ENCODE measurements at places on chromosomes 2 and 18.

GRCh38 chr2:213086050-213086449, 65.4 kb downstream of the IKZF2 start:
- no peak for DNase-seq

DNA sequence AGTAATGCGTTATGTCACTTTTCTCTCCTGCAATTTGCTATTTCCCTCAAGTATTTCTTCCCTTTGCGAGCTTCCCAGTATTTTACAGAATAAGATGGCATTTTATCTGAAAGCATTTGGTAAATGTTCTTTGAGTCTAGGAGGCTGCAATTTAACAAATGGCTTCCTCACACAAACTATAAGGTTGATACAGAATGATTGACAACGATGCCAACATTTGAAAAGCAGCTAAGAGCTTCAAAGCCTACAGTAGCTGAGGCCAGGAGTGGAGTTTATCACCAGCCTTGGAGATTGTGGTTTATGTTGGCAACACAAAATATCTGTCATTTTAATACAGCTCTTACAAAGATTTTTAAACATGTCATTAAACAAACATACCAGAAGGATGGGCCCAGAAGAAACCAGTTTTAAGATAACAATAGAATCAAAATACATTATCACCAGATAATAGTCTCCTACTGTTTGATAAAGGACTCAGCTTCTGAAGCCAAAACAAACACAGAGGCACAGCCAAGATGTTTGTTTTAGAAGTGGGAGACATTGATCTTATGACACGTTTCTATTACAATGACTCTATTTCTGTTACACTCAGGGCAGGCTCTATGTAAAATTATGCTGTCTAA, 711.4 kb upstream of the ACVR2A start:
- DNase-seq = no peak

DNA sequence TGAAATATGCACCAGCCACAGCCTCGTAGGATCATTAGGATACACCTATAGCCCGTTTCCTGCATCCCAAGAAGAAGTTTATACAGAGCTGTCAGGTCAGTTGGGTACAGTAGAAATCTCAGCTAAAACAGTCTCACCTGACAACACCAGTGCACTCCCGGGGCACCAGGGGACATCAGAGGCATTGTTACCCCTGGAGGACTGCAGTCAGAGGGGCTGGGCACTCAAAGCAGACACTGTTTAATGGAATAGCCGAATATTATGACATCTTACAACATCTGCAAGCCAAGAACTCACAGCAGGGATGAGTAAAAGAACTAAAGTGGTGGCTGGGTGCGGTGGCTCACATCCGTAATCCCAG, 93.0 kb upstream of the ID2 start:
- no peak for DNase-seq

GRCh38 chr18:995629-996028, 91.0 kb downstream of the ADCYAP1 start:
- no peak for DNase-seq

DNA sequence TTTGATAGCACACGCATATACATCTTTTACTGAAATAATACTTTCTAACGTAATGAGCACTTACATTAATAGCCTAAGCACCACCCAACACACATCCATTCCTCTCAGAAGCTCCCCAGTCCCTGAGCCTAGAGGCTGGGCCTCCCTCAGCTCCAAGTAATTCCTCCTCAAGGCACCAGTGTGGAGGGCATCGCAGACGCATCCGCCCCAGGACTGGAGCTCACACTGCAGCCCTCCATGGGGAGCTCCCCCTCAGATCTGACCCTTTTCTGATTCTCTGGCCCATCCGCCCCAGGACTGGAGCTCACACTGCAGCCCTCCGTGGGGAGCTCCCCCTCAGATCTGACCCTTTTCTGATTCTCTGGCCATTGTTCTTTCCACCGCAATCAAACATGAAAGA, 60.4 kb upstream of the SNTG2 start:
- no peak for DNase-seq

GRCh38 chr2:114534116-114535084, 92.0 kb downstream of the DPP10 start:
- no peak for DNase-seq

All from cortex of kidney (tissue), 1 donor.